NCI-H2227 treated with DMSO at 0.1 percent for 48 hours (cell line): ENCODE measurements at places on chromosomes 4 and X.

DNA sequence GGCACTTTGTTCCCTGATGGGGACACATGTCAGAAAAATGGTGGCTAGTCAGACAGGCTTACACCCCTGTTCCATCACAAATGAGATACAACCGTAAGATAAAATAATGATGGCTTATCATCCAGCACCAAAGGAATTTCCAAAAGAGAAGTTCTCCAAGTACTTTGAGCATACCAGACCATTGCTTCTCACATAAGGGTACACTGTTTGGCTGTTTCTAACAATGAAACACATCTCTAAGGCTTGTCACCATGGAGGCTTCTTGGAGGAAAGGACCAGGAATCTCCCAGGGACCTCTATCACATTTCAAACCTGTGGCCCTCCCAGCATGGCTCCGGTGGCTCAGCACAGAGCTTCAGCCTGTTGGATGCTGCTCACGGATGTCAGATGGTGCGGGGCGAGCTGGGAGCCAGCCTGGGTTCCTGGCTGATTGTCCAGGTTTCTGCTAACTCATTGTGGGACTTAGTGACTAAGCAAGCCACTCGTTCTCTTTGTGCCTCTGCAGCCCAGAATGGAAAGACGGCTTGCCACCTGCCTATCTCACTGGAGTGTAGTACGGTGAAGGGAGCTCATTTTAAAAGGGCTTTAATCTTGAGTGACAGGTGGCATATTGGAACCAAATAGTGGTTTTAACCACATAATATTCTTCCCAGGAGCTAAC lies 54.5 kb downstream of the FHDC1 start:
- no peak for DNase-seq

DNA sequence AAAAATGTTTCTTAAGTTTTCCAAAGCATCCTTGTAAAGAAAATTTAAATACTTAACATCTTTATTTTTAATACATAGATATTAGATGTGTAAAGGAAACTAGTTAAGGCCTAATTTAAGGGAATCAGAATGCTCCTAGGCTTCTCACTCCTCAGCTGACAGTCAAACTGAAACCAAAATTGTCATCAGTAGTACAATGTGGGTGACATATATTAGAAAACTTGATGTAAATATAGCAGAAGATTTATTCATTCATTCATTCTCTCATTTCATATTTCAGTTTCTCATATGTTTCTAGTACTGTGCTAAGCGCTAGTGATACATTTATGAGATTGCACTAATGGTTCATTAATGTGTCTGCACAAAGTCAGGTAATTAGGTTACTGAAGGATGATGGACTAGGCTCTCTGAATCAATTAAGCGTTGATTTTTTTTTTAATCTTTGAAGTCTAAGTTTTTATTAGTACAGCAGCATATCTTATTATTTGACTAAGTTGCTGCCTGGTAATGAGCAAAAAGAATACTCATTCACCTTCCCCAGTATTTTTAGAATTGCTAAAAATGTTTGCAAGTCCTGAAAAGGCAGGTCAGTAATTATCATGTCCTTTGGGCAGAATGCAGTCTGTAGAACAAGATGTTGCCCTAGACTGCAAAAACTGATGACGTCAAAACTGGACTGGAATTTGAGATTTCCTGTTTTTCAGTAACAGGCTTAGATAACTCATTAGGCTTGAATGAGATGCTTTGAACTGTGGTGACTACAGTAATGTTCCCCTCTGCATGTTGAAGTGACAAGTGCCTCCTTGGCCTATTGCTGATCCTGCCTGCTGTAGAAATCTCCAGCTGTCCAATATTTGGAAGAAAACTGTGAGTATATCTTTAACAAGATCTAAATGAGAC lies 128.7 kb downstream of the ARHGAP24 start:
- DNase-seq: no peak

DNA sequence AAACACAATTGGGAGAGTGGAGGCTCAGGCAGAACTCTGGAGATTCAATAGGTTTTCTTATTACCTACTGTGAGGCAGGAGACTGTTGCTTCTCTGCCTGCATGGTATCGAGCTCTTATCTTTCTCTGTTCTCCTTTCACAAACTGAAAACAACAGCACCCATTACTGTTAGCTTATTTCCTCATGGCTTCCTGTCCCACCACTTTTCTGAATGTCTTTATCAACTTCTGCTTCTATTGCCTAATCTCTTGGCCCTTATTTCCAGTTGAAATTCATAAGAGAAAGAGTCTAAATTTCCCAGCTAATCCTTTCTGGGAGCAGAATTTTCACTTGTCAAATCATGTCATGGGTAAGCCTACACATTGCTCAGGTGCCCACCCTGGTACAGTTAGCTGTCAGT lies 46.8 kb upstream of the NDST3 start:
- no peak for DNase-seq

- DNase-seq: no peak
Observed at GRCh38 chrX:67724359-67725110, 180.7 kb downstream of the AR start.

DNA sequence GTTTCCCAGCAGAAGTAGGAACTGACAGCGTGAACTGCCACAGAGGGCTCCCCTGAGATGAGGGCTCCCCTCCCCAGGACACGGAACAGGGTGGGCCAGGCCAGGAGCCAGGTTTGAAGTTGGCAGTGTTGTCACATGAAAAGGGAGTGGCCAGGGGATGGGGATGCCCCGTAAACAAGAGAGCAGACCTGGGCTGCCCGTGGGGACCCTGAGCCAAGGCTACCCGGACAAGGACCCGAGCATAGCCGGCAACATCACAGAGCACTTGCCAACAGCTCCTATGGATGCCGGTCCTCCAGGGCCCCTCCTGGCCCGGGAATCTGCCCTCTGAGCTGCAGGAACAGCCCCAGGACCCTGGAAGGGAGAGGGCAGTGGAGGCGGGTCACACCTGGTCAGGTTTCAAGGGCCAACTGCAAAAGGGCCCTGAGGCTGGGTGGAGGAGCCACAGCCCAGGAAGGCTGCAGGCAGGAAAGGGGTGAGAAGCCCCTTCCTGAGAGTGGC lies 102.1 kb downstream of the CPZ start:
- DNase-seq: no peak

- DNase-seq: no peak
Observed at GRCh38 chr4:172736046-172736445, 432.6 kb upstream of the GALNT7 start.

GRCh38 chrX:78946178-78946931 lies 1.2 kb downstream of the P2RY10 start:
- no peak for DNase-seq

GRCh38 chrX:43813319-43813718 lies 68.9 kb downstream of the MAOB start:
- no peak for DNase-seq

DNA sequence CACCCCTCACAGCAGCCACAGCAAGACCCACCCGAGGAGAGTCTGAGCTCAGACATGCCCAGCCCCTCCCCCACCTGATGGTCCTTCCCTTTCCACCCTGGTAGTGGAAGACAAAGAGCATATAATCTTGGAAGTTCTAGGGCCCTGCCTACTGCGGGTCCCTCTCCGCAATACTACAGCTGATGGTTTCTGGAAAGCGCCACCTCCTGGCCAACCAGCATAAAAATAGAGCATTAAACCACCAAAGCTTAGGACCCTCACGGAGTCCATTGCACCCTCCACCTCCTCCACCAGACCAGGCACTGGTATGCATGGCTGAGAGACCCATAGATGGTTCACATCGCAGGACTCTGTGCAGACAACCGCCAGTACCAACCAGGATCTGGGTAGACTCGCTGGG lies 78.2 kb downstream of the SH3BGRL start:
- no peak for DNase-seq

GRCh38 chrX:53088136-53088974 lies 5.6 kb upstream of the KANTR start:
- peak; percentile 86 for DNase-seq

DNA sequence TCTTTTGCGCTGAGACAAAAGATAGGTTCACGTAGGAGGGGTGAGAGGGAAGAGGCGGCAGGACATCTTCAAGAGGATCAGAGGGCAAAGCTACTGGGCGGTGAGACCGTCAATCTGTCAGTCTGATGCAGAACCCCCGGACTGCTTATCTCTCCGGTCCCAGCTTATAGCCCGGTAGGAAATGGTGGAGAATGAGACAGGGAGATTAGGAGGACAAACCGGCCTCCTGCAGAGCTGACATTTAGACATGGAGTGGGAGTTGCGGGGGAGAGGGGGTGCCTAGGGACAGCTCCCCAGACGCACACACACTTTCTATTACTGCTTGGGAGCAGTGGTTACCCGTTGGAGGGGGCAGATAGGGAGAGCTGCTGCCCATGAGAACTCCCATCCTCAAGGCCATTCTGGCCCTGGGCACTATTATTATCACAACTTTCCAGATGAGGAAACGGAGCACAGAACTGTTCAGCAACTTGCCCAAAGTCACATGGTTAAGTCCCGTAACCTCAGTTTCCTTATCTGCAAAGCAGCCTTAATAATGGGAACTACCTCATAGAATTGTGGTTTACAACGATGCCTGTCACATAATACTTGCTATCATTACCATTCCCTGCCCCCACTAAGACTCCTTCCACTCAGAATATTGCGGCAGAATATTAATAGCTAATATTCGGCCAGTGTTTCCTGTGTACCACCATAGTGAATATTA lies 1.1 kb upstream of the HDAC6 start:
- no peak for DNase-seq

DNA sequence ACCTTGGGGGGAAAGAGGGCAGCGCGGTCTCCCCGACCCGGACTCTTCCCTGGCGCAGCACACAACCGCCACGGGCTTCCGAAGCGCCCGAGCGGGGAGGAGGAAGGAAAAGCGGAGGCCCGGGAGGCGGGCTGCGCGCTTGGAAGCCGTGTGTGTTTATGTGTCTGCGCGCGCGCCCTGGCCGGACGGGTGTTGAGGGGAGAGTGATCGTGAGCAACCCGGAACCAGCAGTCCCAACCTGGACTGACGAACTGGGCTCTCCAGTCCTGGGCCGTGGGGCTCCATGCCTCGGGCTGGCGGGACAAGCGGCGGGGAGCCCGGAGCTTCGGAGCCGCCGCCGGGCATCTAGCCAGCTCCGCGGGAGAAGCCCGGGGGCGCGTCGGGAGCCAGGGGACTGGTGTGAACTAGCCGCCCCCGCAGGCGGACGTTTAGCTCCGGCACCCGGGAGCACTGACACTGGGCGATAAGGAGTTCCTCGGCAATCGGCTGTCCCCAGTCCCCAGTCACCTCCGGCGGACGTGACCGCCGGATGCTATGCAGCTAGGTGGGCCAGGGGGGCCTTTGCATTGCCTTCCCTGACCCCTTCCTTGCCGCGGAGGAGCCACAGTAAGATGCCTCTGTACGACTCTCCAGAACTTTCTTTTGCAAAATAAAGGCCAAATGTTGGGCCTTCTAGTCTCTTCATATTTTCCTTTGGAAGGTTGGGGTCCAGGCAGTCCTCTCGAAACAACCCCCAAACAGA lies 74.8 kb upstream of the BCOR start:
- no peak for DNase-seq

DNA sequence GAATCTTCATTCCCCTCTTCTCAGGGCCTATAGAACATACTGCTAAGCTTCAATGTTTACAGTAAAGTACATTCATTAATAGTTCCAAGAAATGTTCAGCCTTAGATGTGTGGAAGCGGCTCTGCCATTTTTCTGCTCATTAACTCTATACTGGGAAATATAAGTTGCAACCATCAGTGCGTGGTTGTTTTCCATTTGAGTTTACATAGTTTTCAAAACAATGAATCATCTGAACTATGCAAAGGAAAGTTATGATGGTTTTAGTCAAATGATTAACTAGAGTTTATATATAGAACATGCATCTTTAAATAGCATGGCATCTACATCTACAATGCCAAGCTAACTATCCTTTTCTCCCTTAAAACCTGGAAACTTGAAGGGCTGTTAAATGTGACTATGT lies 29.6 kb downstream of the LEF1 start:
- DNase-seq: no peak
